ENCODE measurements at places on chromosomes 6 and 20.

- DNase-seq = no peak
Measured at GRCh38 chr6:43950731-43951062, 176.6 kb downstream of the MRPL14 start.

DNA sequence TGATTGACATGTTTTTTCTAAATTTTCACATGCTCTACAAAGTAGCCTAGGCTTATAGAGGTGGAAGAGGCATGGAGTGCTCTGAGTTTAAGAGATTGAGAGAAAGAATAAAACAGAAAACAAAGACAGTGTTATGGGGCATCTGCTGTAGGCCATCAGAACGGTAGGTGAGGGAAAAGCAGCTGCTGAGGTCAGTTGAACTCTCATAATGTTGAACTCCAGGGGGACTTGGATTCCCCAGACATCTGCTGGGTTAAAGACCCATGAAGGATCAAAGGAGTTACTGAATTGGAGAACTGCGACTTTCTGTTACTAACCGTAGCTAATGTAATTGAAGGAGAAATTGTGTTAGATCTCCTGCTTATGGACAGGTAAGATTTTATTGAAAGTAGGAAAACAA, 333.9 kb downstream of the TFAP2B start:
- DNase-seq = no peak

- no peak for DNase-seq
Measured at GRCh38 chr6:25052181-25052580, 116.4 kb upstream of the RIPOR2 start.

DNA sequence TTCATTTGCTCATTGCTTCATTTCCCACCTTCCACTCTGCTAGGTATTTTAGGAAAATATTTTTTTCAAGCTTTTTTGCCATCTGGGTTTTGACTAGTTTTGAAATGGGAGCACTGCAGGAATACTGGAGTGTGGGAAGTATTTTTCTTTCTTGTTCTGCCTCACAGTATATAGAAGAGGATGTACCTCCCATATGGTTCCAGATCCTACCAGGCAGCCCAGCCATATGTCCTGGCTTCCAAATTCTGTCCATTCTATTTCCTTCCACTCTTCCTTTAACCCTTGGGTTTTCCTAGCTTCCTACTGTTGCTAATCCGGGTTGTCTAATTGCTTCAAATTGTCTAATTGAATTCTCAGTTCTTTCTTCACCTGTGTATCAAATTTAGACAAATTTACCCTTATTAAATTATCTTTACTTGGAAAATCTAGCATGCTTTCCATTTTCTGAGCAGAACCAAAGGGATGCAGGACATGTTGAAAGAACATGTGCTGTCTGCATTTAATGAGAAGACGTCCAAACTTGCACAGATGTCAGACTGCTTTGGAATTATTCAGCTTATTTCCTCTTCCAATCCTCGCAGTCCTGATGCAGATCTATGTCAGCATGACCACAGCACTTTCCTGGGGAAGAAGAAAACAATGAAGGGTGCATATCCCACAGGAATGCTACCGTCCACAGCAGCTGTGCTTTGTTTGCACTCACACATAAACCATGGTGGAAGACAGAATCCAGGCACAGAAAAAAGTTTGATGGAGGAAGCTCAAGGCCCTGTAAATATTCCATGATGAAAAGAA, 1273.9 kb upstream of the MAP3K7 start:
- no peak for DNase-seq

- DNase-seq = no peak
Measured at GRCh38 chr20:45994761-45995493, 13.8 kb upstream of the MMP9 start.

- no peak for DNase-seq
Measured at GRCh38 chr20:16017656-16018055, 555.6 kb downstream of the KIF16B start.

DNA sequence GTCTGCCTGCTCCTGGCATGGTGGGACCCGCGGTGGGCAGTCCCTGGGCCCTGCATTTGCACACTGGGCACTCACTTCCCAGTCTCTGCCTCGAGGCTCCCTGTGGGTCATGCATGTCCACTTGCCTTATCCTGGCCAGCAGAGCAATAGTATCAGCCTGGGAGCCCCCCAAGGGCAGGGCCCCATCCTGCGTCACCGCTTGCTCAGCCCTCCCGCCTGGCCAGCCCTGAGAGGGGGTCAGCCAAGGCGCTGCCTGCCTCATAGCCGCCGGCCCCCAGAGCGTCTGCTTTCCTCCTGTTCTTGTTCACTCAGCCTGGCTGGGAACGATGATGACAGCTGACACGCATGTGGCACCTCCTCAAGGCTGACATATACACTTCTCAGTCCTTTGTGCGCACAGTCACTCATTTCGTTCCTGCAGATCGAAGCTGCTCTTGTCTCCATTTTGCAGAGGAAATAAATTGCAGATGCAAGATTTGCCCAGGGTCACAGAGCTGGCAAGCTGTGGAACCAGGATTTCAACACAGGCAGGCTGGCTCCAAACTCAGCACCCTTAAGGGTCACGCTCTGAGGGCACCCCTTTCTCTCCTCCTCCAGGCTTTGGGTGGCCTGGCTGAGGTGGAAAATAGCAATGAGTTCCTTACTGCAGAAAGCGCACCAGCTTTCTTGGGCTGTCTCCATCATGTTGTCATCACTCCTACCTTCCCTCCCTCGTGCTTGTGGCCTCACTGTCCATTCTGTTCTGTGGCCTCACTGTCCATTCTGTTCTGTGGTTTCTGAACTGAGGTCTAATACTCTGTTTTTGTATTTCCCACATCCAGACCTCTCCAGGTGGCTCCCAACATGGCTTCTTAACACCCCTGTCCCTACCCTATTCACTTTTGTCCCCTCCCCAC, 17.2 kb downstream of the KCNK17 start:
- DNase-seq = no peak

- DNase-seq = no peak
Measured at GRCh38 chr6:74058606-74059005, 362.6 kb downstream of the CD109 start.

DNA sequence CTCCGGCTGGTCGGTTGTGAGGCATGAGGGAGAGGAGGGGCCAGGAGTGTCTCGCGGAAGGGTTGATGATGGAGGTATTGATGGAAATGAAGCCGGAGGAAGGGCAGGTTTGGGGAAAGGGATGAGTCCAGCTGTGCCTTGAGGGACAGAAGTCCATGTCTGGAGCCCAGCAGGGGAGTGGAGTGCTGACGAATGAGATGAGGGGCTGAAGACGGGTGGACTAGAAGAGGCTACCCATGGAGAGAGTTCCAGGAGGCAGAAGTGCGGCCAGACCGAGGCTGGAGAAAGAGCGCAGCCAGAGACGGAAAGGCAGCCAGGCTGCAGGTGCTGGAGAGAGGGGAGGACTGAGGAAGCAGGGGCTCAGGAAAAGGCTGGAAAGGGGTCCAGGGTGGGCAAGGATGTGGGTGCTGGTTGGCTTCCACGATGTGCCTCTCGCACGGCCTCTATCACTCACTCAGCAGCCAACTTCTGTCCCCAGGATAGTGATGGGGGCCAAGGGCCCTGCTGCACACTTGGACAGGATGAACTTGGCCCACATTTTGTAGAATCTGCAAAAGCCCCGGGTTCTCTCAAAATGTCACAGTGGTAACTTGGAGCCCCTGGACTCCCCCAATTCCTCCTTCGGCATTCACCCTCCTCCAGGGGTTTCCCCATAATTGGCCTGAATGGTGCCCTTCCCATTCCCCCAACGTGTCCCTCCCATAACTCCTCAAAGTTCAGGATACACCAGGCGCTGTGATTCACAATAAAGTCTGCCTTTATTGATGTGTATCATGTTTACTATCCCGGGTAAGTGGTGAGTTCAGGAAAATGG, 627 bp upstream of the EIF6 start:
- no peak for DNase-seq

DNA sequence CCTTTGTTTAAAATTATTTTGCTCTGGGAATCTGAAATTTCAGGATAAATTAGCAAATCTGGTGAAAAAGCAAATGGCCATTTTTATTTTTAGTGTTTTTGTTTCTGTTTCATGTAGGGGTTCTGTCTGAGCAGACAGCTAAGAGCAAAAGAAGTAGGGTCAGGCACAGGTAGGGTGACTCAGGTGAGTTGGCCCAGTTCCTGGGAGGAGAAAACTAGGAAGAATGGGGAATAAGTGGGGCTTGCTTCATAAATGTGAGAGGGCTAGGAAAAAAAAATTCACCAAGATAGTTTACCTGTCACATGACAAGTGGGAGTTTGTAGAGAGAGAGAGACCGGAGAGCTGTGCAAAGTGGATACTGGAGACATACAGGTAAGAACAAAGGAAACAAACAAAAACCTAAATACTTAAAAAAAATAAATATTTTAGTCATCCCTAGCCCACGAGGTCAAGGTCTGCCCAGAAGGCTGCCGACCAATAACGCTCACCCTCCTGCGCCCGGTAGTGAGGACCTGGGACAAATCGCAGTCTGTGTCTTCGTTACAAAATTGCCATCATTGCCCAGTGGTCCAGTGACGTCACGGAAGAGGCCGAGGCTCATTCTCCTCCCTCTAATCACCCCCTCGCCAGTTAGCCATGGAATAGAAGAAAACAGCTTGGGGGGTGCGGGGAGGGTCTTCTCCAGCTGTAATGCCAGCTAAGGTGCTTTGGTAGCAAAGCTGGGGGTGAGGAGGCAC, 2.3 kb downstream of the THBD start:
- DNase-seq = no peak

GRCh38 chr6:44262467-44263353, 2.6 kb downstream of the NFKBIE start:
- no peak for DNase-seq

- peak; percentile 3 for DNase-seq
Measured at GRCh38 chr20:24164360-24164759, 175.8 kb upstream of the GGTLC1 start.

GRCh38 chr20:19021406-19022117, 190.9 kb upstream of the SLC24A3 start:
- DNase-seq = no peak

- no peak for DNase-seq
Measured at GRCh38 chr6:143867236-143867635, 3.0 kb downstream of the ZC2HC1B start.

DNA sequence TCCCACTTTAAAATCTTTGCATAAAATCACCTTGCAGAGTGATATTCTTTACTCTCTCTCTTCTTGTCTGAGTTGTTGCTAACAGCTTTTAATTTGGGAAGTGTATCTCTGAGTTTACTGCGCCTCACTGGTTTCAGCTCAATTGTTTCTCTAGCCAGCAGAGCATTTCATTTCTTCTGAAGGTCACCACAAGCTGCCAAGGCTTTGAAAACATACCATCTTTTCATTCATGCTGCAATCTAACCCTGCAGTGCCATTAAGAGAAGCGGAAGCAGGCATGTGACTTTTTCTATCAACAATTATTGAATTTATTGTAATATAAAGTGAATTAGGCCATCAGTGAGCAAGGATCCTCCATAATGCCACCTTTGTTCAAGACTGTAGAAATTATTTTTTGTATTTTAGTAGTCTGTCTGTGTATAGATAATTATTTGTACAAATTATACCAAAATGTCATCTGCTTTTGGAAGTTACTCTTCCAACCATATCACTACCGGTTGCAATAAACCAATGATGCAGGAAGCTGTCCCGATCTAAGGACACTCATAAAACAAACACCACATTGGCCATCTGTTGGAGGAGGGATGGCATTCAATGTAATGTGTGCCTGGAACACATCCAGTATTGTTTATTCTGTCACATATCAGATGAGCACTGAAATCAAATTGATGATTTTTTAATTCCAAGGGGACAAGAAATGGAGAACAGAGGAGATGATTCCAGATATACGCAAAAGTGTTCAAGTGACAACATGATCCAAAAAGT, 26.8 kb downstream of the HS3ST5 start:
- no peak for DNase-seq

- no peak for DNase-seq
Measured at GRCh38 chr6:36685926-36686667, 7.6 kb downstream of the CDKN1A start.

DNA sequence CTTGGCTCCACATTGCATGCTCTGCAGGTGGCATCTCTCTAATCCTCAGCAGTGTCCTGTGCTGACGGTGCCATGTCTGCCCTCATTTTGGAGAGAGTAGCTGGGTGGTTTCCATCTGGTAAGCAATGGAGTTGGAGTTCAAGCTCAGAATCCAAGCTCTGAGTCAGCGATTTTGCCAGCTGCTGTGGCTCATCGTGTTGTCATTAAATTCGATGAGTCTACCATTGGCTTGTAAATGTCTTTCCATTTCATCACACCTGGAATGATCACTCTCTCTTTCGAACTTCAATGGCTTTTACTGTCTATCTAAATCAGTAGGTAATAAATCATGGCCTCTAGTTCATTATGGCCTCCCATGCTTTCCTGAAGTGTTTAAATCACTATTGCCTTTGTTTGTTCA, 378.5 kb upstream of the TSHZ2 start:
- DNase-seq = no peak

GRCh38 chr6:52305411-52305810, 20.9 kb upstream of the MCM3 start:
- DNase-seq = peak; percentile 33

DNA sequence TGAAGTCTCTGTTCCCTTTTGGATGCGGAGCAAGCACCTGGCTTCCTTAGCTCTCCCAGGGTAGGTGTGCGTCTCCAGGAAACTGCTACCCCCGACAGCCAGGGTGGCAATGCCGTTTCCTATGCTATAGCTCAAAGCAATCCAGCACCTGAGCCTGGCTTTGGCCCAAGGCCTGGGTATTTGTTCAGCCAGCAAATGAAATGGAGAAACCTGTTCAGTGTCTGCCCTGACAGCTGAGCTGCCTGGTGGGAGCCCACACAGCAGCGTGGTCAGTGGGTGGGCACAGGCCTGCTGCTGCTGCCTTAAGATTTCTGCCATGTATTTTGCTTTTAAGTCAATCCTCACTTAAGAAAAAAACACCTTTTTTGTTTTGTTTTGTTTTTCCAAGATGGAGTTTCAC, 13.7 kb downstream of the SPATA2 start:
- no peak for DNase-seq

- DNase-seq = no peak
Measured at GRCh38 chr6:21003780-21004541, 469.7 kb downstream of the CDKAL1 start.
